ENCODE measurements at places on chromosomes 2 and 18. TPM values are rescaled to one million over a fixed set of nuclear protein-coding genes. Genes with fewer than 3 reads are reported as not detected.

The FAM228B gene
- polyA plus RNA-seq: 15.1 TPM

- no peak for DNase-seq
Observed at GRCh38 chr2:151297882-151298281, 8.4 kb upstream of the NMI start.

GRCh38 chr18:10526561-10526949 is 728 bp downstream of the NAPG start:
- DNase-seq: peak; percentile 45

The B3GNT7 gene
- polyA plus RNA-seq: not detected

GRCh38 chr2:202808754-202809153 is 62.8 kb downstream of the ICA1L start:
- DNase-seq: no peak

DNA sequence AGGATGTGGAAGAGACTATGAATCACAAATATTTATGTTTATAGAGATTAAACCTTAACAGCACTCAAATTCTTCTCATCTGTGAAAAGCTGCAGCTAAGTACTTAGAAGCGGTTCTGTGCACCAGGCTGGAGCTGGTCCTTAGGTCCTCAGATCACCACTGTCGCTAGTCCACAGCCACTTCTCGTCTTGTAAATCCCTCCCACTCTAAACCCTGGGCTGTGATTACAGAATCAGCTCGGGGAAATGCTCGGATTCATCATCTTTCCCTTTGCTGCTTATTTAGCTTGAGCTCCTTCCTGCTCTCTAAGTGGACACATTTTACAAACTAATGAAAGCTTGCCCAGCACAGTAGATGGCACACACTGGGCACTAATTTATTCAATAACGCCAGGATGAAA is 61.7 kb downstream of the RNF152 start:
- no peak for DNase-seq

GRCh38 chr2:163990101-163990500 is 254.3 kb upstream of the FIGN start:
- DNase-seq: no peak

DNA sequence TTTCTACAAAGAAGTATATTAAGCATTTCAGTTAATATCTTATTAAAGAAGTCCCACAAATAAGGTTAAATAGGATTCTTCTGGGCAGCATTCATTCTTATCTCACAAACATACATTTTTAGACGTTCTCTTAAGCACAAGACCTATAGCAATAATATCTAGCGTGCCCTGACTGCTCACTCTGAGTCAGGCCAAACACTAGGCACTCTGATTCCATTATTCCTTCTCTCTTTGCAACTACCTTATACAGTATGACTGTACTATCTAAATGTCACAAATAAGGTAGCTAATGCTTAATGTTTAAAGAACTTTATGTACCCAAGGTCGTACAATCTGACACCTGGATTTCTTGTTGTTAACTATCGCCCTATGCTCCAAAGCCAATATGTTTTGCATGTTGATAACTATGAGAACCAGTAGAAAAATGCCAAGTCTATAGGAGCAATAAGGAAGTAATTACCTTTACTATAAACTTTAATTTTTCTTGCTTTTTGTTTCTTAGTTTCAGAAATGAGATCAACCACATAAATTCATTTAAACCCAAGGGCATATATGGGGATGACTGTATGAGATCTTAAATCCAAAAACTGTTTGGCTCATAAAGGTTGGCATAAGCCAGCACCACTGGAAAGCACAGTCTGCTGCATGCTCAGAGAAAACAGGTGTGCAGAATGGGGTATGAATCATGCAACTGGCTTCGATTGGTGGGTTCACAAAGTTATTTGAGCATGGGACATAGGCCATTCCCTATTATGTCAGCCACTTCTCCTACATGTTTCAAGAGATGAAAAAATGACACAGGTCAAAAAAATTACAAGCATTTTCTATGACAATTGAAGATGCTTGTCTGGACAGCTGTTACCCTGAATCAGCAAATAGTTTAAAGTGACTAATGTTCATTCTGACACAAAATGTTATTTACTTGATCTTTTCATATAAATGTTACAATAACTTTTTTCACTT is 352.0 kb downstream of the IRS1 start:
- peak; percentile 52 for DNase-seq

The DUSP19 gene
- polyA plus RNA-seq: 1.1 TPM

- DNase-seq: peak; percentile 84
Observed at GRCh38 chr2:1055014-1055595, 104.5 kb downstream of the SNTG2 start.

GRCh38 chr2:221551864-221552263 is 20.2 kb downstream of the EPHA4 start:
- no peak for DNase-seq

The ANO7 gene
- 2.6 TPM for polyA plus RNA-seq

DNA sequence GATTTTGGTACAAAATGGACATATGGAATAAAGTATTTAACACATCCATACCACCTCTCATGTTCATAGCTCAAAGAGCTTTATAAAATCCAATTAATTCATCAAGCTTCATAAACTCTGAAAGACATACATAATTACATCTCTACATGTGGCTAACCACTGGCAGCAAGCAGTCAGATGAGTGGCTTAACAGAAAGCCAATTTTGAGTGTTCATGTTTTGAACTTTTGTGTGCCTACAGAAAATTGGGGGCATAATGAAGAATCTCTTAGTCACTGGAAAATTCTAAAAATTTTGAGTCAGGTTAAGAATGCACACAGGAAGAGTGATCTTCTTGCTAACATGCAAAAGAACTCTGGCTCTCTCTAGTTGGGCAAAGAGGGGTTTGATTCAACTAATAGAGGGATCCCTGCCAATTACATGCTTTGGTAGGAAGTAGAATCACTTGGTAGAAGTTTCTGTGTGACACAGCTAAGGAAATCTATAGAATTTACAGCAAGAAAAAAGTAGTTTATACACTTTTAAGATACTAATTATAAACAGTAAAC is 287.4 kb downstream of the NOL4 start:
- DNase-seq: no peak

- no peak for DNase-seq
Observed at GRCh38 chr2:204706939-204707338, 161.7 kb downstream of the PARD3B start.

- DNase-seq: no peak
Observed at GRCh38 chr2:71829008-71829407, 318.7 kb downstream of the CYP26B1 start.

The MAIP1 gene
- 18.7 TPM for polyA plus RNA-seq

DNA sequence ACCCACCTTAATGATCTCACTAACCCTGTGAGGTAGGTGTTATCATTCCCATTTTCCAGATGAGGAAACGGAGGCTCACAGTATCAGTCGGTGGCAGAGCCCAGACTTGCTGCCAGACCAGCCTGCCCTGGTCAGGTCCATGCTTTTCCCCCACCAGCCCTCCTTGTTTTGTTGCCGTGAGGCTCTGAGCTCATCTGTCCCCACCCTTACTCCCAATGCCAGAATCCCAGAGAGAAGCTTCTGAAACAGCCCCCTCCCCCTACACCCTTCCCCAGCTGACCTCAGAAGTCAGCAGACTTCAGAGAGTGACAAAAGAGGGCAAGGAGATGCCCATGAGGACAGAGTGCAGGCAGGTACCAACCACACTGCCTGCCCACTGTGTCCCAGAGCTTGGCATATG is 20.8 kb upstream of the TNS1 start:
- no peak for DNase-seq

DNA sequence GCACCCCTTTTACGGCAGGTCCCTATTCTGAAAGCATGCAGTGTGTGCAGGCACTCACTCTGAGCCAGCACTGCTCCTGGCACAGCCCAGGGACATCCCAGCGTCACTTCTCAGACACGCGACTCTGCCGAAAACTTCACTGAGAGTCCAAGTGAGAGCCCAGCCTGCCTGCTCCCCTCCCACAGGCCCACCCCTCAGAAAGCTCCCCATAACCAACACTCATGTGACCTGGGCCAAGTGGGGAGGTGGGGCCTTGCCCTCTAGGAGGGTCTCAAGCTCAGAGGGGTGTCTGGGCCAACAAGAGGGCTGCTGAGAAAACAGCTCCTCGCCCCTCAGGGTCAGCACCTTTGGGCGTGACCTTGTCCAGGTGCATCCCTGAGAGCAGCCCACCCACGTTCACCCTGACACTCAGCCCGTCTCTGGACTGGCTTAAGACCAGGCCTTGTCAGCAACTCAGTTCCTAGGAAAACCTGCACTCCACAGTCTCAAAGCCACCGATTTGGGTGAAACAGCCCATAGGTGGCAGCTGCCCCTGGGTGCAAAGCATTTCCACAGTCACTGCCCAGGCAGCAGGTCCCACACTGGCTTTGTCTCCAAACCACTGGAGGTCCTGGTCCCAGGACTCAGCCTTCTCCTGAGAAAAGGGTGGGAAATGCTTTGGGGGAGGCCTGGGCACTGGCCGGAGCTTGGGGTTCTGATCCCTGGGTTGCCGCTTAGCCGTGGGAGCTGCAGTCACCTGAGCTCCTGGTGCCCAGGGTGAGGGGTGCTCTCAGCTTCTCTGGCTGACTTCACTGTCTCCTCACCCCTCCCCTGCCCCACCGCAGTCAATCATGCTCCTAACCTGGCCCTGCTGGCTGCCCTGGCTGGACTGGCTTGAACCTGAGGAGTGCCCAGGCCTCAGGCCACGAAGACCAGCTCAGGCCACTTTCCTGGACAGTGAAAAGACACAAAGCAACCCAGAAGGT is 209.6 kb downstream of the HDAC4 start:
- DNase-seq: no peak

The TANC1 gene
- polyA plus RNA-seq: 8.2 TPM

- DNase-seq: no peak
Observed at GRCh38 chr2:98749066-98749450, 18.1 kb upstream of the MGAT4A start.

GRCh38 chr2:13009027-13009642 is 292.4 kb downstream of the TRIB2 start:
- peak; percentile 49 for DNase-seq

- DNase-seq: no peak
Observed at GRCh38 chr2:235956281-235956970, 211.8 kb downstream of the GBX2 start.
